A673 (cell line): ENCODE measurements at places on chromosomes 6 and 20. TPM values are rescaled to one million over a fixed set of nuclear protein-coding genes. Genes with fewer than 3 reads are reported as not detected.

DNA sequence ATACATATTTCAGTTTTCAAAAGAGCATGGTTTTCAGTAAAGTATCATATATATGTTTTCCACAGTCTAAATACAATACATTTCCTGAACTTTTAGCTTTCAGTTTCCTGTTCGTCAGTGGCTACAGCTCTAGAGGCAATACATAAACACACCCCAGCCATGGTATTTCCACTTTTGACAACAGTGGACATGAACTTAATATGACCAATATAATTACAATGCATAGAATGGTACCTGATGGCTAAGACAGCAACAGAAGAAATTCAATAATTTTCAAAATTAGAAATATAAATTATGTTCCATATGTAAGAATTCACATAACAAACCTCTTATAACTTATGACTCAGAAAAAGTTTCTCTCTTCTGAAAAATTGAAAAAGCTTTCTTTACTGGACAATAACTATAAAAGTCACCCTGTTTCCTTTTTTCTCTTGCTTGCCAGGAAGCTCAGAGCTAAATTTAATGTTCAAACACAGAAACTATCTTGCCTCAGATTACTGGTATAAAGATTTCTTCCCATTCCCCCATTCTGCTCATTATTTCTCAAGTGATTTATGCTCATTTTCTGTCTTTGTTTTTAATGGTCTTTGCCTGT, 19.2 kb downstream of the FKBP5 start:
- no peaks in the 10 kb centered on the region for H3K36me3 ChIP-seq
- no peaks in the 10 kb centered on the region for H3K27me3 ChIP-seq
- peaks cover 27% of the 10 kb centered on the region for H3K4me1 ChIP-seq

RNF39 gene
- total RNA-seq = not detected in 2 replicates

GRCh38 chr20:18133962-18134361, 3.7 kb upstream of the KAT14 start:
- no peaks in the 10 kb centered on the region for H3K4me1 ChIP-seq
- H3K4me3 ChIP-seq = no peak overlapping the region
- no peaks in the 10 kb centered on the region for H3K36me3 ChIP-seq
- no peak overlapping the region for H3K27ac ChIP-seq
- no peaks in the 10 kb centered on the region for H3K27me3 ChIP-seq

THEMIS gene
- not detected in 2 replicates for total RNA-seq

- H3K4me3 ChIP-seq = no peak overlapping the region
- H3K27ac ChIP-seq = no peak overlapping the region
- no peaks in the 10 kb centered on the region for H3K36me3 ChIP-seq
- H3K4me1 ChIP-seq = no peaks in the 10 kb centered on the region
- DNase-seq = no peak
These were observed 172.3 kb downstream of the OGFRL1 start for GRCh38 chr6:71460933-71461332.

ABHD16B gene
- not detected in 2 replicates for total RNA-seq

OR2J3 gene
- not detected in 2 replicates for total RNA-seq

DNA sequence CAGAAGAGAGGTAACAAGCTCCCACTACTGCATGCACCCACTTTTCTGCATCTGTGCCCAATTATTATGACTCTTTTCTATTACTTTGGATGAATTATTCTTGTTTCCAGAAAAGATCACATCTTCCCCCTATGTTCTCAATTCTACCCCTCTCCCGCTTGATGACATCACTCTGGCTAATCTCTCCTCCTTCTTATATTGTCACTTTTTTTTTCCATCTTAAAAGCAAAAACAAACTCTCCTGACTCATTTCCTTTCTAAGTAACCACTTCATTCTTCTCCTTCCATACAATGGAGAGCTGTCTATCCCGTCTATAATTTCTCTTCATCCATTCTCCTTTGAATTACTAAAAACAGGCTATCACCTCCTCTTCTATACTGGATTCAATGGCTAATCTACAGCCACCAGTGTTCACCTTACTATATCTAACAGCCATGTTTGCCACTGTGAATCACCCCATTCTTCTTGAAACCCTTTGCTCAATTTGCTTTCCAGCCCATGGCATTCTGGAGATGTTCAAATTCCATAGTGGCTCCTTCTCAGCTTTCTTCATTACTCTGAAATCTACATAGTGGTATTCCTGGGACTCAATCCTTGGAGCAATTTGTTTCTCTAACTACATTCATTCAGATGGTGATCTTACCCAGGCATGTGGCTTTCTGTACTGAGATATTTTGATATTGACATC, 378.4 kb downstream of the ARHGAP18 start:
- DNase-seq = peak; percentile 27
- no peak overlapping the region for H3K27ac ChIP-seq
- no peaks in the 10 kb centered on the region for H3K27me3 ChIP-seq
- no peaks in the 10 kb centered on the region for H3K4me1 ChIP-seq
